CD4-positive, CD25-positive, alpha-beta regulatory T cell (primary cell): ENCODE measurements at places on chromosomes 2 and 18. TPM values are rescaled to one million over a fixed set of nuclear protein-coding genes. Genes with fewer than 3 reads are reported as not detected.

HRH4 gene
- total RNA-seq = 0.39 TPM

ABHD1 gene
- 0.89 TPM for total RNA-seq

OST4 gene
- total RNA-seq = 279 TPM

SERPINB3 gene
- total RNA-seq = not detected

CFAP53 gene
- total RNA-seq = 0.35 TPM

PPP1R1C gene
- not detected for total RNA-seq

DNAH6 gene
- 0.52 TPM for total RNA-seq

ASB18 gene
- total RNA-seq = not detected

MC2R gene
- not detected for total RNA-seq

RGPD5 gene
- 133 TPM for total RNA-seq

CCDC142 gene
- 15.8 TPM for total RNA-seq
